ELR (cell line): ENCODE measurements at places on chromosomes 5 and 9.

DNA sequence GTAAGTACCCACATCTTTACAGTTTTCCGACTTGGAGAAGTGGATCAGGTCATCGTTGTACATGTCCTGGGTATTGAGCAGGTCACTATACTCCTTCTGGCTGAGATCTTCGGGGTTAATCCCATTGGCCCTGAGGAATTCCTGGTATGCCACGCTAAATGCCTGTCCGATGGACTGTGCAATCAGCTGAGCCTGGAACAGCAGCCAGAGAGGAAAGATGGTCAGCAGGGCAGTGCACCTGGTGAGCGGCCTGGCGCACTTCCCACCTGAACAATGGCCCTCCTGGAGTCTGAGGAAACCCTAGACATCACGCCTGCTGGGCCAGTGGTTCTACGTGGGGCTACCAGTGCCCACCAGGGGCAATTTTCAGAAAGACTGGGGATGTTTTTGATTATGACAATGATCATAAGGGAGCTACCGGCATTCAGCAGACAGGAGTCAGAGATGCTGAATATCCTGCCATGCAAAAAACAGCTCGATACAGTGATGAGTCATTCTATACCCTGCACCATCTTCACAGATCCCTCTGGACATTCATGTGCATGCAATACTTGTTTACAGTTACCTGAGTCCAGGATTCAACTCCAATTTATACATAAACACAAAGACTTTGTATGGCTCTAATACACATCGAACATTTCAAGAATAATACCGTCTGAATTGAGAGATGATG lies 127.2 kb downstream of the ENTREP1 start:
- no peak for DNase-seq

GRCh38 chr9:130185490-130186031 lies 13.4 kb downstream of the NCS1 start:
- DNase-seq, result no peak

GRCh38 chr9:77092536-77092935 lies 73.1 kb downstream of the FOXB2 start:
- DNase-seq, result peak; percentile 3

DNA sequence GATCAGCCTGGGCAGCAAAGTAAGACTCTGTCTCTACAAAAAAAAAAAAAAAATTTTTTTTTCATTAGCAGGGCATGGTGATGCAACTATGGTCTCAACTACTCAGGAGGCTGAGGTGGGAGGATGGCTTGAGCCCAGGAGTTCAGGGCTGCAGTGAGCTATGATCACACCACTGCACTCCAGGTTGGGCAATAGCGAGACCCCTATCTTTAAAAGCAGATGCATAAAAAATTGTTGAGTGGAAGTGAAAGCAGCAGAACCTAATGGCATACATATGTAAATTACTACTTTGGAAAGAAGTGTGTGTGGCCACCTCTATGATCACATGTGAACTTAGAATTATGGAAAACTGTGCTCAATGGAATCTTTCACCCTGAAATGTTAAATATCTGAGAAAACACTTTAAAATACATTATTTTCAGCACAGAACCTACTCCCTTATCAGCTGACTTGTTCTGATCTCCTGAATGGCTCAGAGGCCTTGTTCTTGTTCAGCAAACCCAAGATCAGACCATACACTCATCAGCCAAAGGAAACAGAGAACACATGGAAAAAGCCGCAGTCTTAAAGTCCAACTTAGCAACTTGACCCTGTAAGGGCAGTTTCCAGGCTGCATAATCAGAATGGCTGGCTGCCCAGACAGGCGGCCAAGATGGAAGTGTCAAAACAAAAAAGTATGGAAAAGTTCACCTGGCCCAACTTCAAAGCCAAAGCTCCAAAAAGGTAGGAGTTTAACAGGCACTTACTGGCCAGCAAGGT lies 56.5 kb downstream of the SIL1 start:
- peak; percentile 19 for DNase-seq
